ENCODE measurements at places on chromosomes 12 and 14.

DNA sequence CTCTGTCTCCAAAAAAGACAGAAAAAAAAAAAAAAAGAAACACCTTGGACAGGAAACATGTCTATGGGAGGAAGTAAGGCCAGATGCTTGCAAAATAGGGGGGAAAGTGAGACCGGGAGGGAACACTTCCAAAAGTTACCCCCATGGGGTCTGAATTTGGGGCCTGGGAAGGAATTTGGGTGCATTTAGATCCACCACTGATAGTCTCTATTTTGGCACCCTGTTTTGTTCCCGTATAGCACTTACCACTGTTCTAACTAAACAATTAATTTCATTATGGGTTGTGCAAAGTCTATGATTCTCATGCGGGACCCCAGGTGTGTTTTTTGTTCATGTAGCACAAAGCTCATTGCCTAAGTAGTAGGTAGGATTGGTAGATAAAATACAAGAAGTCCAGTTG is 1.4 kb upstream of the MLEC start:
- DNase-seq, result no peak

DNA sequence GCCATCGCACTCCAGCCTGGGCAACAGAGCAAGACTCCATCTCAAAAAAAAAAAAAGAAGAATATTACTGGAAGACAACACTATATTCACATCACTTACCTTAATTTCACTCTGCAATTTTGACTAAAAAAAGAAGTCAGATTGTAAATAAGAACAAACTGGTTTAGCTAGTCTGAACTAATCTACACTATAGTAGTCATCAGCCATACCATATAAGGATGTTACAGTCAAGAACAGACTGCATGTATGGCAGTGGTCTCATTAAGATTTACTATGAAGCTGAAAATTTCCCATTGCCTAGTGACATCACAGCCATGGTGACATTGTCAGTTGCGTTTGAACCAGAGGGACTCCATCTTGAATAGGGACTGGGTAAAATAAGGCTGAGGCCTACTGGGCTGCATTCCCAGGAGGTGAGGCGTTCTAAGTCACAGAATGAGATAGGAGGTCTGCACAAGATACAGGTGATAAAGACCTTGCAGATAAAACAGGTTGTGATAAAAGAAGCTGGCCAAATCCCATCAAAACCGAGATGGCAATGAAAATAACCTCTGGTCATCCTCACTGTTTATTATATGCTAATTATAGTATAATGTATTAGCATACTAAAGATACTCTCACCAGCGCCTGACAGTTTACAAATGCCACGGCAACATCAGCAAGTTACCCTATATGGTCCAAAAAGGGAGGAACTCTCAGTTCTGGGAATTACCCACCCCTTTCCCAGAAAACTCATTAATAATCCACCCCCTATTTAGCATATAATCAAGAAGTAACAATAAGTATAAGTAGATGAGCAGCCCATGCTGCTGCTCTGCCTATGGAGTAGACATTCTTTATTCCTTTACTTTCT is 51.2 kb downstream of the OSBPL8 start:
- no peak for DNase-seq

GRCh38 chr12:131137836-131138637 is 184.3 kb downstream of the ADGRD1 start:
- no peak for DNase-seq

- DNase-seq, result no peak
These were observed 2.3 kb upstream of the AGAP2 start for GRCh38 chr12:57740656-57741412.

DNA sequence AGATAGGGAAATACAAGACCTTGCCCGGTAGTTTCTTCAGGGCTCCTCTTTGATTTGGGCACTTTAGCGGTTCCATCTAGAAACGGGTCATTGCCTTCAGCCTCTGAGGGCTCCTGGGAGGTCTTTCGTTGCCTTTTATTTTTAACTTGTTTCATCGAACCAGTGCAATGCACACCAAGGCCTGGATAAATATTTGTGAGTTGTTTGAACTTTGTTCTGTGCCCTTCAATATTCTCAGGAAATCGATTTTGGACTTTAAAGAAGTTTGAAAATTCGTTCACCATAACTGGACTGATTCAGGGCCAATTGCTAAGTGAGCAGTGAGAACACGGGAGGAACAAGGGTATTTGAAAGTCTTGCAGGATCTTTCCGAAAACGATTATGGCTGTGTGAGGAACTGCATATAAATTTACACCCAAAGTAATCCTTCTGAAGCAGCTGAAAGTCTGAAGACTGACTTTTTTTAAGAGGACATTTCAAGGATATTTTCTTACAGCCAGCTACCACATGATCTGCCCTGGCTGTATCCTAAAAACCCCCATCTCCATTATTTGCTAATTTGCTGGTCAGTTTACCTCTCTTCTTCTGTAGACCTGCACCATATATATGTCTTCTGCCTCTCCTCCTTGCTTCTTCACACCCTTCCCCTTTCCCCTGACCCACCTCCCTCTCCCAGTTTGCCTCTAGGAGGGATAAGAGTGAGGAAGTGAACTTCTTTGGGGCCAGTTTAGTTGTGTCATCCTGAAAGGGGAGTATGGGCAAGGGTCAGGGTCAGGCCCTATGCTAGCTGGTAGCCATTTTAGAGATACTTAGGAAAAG is 8.0 kb downstream of the DUSP6 start:
- DNase-seq, result no peak

DNA sequence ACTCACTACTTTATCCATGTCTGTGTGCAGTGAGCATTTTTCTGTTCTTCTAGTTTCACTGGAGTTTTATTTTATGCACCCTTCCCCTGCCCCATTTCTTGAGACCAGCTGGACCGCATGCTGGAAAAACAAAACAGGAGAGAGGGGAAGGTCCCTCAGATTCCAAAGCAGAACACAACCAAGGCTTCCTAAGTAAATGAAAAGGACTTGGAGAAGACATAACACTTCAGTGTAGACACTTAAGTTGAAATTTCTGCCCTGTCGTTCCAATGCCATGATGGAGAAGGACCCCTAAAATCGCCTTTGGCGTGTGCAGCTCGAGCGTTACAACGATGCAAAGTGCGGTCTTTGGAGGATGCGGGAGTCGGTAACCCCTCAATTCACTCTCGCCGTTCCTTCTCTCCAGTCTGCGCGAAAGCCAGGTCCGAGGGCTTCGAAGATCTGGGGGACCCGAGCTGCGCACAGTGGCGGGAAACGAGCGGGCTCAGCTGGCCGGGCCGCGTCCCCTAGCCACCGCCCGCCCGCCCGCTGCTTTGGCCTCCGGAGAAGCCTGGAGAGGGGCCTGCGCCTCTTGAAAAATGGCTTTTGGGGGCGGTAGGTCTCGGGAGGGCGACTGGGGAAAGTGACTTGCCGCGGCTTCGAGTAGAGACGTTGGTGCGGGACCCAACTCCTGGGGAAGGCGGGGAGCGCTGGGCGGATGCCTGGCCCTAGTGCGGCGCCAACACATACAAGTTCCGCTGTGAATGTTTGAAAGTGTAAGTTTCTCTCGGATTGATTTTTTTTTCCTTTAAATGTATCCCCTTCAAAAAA is 11.2 kb upstream of the HOXC13 start:
- DNase-seq, result no peak

DNA sequence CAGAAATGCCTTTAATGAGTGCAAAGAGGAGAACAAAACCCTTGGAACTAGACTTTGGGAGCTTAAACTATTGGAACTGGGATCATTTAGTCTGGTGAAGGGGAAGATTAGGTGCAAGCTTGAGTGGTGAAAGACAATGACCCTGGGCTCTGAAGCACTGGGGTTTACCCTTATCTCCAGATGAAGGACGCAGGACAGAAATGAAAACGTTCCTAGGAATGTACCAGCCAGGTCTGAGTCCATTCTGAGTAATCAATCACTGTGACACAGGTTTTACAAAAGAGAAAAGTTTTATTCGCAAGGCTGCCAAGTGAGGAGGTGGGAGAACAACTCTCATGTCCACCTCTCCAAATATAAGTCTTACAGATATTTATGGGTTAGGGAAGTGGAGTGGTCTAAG is 249.1 kb downstream of the LRIG3 start:
- DNase-seq, result no peak

GRCh38 chr12:69204191-69204590 is 35.2 kb upstream of the CPSF6 start:
- peak; percentile 80 for DNase-seq

DNA sequence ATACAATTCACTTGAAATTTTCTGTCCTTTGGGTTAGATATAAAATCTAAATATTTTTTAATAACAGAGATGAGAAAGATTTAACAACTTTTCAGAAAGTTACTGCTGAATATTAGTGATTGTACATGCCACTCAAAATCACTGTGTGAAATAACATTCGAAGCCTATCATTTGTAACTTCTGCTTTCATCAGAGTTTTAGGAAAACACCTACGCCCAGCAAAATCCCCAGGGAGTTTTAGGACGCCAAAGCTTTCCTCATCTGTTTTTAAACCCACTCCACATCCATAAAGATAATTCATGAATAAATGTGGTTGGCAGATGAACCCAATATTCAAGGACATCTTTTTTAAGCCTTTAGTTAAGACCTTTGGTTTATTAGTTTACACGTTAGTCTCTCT is 23.9 kb downstream of the TC2N start:
- no peak for DNase-seq

DNA sequence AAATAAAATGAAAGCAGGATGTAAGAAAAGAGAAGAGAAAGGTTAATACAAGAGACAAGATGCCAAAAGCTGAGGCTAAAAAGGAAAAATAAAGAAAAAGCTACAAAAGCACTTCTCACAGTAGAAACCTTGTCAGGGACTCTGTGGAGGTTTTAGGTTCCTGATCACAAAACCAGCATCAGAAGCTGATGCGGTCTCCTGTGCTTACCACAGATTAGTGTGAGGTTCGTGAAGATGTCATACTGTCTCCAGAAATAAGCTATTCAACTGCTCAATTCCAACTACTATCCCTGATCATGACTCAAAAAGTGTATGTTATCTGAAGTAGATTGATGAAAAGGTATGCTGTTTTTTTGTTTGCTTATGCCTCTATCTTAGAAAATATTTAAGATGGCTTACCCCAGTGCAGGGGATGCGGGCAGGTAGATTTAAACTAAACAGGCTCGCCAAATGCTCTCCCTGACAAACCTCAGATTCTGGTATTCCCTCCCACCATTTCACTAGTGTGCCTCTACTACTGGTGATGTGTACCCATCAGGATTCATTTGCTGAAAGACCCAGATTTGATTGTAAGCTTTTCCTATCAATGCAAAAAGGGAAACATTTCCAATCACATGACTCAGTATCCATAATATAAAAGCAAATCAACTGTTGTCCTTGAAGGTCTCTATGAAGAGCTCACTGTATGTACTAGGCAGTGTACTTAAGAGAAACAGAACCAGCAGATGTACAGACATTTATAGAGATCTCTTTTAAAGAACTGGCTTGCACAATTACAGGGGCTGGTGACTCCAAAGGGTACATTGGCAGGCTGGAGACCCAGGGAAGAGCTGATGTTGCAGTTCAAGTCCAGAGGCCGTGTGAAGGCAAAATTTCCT is 169.5 kb upstream of the FOXN3 start:
- DNase-seq, result no peak

GRCh38 chr12:29737644-29738043 is 46.1 kb downstream of the TMTC1 start:
- DNase-seq, result no peak

All from PC-9 (cell line).